ENCODE measurements at places on chromosomes 2 and 18.

- no peak for DNase-seq
These were observed 17.6 kb upstream of the COPS8 start for GRCh38 chr2:237068005-237068576.

- DNase-seq, result no peak
These were observed 57.2 kb downstream of the CDC42EP3 start for GRCh38 chr2:37614061-37614738.

- DNase-seq, result no peak
These were observed 31.7 kb downstream of the CDH20 start for GRCh38 chr18:61364953-61365352.

DNA sequence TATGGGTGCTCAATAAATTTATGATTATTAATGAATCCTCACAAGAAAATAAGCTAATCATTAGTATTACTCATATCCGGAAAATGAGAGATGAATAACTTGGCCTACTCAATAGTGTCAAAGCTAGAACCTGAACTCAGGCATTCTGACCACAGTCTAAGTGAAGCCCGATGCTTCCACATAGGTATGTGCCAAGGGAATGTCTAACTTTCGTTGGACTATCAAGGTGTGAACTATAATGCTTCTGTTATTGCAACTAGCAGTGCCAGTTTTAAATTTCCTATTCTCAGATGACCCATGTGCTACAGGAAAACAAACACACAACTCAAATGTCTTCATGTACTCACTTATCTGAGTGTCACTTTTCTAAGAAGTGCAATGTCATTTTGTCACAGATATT, 1.8 kb downstream of the BARD1 start:
- no peak for DNase-seq

DNA sequence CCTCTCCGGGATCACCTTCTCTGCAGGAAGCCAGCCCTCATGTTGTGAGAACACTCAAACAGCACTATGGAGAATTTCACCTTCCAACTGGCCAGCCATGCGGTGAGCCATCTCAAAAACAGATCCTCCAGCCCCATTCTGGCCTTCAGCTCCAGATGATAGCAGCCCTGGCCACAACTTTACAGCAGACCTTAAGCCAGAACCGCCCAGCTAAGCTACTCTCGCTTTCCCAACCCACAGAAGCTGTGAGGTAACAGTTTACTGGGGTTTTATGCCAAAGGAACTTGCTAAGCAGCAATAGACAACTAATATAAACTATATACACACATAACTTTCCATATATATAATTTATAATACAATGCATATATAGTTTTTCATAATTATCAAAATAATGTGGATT, 11.6 kb upstream of the PTPN4 start:
- no peak for DNase-seq

- DNase-seq, result no peak
These were observed 82.3 kb upstream of the NYAP2 start for GRCh38 chr2:225317186-225317585.

DNA sequence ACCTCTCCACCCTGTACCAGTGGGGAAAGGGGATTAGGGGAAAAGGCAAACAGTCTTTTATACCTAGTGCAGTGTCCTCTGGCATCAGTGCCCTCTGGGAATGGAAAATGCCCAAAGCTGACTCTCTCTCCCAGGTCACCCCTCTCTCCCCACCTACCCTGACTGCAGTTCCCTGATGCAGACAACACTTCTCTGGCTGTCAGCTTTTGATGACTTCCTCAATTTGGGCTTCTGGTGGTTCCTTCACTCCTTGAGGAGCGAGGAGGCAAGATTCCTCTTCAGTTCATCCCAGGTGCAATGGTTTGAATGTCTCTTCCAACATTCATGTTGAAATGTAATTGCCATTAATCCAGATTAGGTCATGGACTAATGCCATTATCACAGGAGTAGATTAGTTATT, 19.7 kb upstream of the PPM1B start:
- no peak for DNase-seq

DNA sequence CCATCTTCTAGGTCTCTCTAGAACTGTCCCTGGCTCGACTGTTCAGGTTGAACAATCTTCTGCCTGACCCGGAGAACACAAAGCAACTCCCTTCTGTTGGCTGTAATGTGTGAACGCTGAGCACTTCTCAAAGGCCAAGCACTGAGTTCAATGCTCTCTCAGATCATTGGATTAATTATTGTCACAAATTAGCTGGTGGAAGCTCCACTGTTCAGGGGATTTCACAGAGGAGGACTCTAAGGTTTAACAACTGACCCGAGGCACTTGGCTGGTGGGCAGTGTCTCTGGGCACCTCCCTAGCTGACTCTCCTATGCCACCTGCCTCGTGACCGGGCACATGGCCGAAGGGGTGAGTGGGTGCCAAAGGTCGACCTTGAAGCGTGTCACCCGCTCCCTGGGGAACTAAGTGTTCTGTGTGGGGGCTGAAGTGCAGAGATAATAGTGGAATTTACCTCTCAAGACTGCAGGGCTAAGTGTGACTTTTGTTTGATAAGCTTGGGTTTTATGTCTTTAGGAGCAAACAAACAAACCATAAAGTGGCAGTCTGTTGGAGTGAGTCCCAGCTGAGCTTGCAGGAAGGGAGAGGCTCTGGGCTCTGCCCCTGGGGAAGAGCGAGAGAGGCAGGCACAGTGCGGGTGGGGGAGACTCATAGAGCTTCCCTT, 64.8 kb downstream of the BCL2L11 start:
- DNase-seq, result no peak

DNA sequence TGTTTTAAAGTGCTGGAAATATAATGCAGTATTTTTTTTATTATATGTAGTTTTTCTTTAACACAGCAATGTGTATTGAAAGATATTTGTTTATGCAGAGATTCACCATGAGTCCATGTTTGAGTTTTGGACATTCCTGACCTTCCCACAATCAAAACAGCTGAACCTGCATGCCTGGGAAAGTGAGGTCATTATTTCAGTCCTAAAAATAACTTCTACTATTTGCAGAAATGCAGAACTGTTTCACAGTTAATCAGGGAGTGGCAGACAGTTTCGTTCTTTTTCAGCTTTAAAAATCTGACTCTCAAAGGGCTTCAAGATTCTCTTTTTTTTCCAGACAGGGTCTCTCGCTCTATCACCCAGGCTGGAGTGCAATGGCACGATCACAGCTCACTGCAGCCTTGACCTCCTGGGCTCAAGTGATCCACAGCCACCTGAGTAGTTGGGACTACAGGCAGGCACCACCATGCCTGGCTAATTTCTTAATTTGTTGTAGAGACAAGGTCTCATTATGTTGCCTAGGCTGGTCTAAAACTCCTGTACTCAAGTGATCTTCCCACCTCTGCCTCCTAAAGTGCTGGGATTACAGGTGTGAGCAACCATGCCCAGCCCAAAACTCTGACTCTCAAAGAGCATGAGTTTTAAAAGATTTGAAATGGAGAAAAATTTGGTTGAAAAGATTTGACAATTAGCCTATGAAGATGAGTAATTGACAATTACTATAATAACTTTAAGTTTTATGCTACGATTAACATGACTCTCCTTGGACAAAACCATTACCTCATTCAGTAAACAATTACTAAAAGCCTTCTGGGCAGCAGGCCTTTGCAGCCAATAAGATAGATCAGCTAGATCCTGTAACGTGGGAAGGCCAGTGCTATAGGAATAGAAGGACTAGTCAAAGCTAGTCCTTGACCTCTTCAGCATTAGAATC, 5.0 kb upstream of the MYL12B start:
- DNase-seq, result no peak

- DNase-seq, result peak; percentile 82
These were observed 795 bp downstream of the METTL21A start for GRCh38 chr2:207624185-207625013.

- DNase-seq, result no peak
These were observed 188.3 kb downstream of the GBX2 start for GRCh38 chr2:235979753-235980435.

GRCh38 chr2:195533771-195534642, 123.0 kb upstream of the SLC39A10 start:
- DNase-seq, result peak; percentile 87

Data from activated CD4-positive, alpha-beta T cell treated with anti-CD3 and anti-CD28 coated beads, Interleukin-10, Interleukin-2, amounts not matched to agents 100 ng/mL and 50 ng/mL, durations not matched to agents 16 hours and 8 hours (primary cell).